ENCODE measurements at places on chromosomes 2 and 18.
A peak's percentile ranks its signal among the peaks of the same experiment; 100 is the strongest.

GRCh38 chr2:41989501-41990180 lies 58.2 kb upstream of the PKDCC start:
- DNase-seq, result no peak

DNA sequence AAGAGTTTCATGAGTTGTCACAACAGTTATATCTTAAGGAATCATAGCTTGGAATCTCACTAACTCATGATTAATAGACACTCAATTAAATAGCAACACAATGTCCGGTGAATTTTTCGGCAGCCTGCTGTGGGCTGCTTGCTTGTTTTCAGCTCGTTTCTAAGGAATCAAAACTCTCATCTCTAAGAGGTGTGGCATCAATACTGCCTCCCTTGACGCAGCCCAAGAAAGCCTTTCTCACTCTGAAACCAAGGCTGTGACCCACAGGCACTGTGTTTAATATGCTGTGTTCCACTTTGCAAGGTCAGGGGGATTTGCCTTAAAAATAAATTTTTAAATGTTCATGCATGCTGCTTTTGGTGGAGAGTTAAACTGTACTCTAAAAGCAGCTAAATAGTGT lies 5.4 kb downstream of the DCC start:
- no peak for DNase-seq

DNA sequence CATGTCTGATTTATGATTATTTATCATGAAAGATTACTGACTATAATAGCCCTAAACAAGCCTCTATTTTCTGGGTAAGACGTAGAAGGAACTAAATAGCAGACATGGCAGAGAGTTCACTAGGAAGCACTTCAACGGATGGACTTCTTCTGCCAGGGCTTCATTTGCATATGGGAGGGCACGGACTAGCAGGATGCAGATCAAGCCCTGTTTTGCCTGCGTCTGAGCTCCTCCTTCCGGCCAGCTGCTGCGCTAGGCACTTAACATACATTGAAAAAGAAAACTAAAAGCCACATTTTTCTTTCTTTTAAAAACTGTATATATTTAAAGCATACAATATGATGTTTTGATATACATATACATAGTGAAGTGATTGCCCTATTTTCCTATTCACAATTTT lies 340.0 kb upstream of the MEX3C start:
- DNase-seq, result peak; percentile 1

GRCh38 chr2:38486213-38487026 lies 109.3 kb upstream of the ATL2 start:
- DNase-seq, result peak; percentile 43

- DNase-seq, result no peak
Measured at GRCh38 chr2:201006704-201007103, 43.2 kb upstream of the ORC2 start.

DNA sequence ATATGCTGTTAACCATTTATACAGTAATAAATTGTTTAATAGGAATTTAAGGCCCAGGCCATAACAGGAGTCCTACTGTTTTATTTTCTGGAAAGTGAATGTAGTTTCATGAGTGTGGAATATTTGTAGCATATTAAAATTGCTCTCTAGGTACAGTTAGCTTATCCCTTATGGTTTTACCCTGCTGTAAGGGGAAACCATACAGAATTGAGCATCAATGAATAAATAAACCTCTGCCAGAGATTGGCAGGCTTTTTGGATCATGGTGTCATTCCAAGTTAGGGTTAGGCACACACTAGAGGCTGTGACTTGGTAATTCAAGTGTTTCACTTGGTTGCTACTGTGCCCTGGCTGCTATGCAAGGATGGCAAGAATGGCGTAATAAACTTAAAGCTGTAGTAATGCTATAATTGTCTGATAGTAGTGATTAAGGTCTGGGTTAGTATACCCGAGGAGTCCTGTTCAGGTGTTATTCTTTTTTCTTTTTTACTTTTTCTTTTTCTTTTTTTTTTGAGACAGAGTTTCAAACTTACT lies 30.4 kb downstream of the BMPR2 start:
- no peak for DNase-seq

DNA sequence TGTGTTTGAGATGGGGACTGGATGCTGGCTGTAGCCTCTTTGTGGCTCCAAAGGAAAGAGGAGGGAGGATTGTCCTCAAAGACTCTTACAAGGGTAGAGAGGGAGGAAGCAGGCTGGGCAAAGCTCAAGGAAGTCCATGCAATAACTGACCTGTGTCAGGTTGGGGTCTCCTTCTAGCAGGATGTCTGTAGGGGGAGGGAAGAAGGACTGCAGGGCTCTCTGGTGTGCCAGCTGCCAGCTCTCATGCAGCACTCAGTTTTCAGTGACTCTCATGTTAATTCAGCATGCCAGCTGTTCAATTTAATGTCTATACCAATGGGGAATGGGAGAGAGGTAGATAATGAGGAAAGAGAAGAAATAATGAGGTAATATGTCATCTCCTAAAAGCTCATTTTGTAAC lies 85.3 kb upstream of the RANBP2 start:
- no peak for DNase-seq

GRCh38 chr2:205613970-205614559 lies 68.2 kb upstream of the NRP2 start:
- DNase-seq, result no peak

DNA sequence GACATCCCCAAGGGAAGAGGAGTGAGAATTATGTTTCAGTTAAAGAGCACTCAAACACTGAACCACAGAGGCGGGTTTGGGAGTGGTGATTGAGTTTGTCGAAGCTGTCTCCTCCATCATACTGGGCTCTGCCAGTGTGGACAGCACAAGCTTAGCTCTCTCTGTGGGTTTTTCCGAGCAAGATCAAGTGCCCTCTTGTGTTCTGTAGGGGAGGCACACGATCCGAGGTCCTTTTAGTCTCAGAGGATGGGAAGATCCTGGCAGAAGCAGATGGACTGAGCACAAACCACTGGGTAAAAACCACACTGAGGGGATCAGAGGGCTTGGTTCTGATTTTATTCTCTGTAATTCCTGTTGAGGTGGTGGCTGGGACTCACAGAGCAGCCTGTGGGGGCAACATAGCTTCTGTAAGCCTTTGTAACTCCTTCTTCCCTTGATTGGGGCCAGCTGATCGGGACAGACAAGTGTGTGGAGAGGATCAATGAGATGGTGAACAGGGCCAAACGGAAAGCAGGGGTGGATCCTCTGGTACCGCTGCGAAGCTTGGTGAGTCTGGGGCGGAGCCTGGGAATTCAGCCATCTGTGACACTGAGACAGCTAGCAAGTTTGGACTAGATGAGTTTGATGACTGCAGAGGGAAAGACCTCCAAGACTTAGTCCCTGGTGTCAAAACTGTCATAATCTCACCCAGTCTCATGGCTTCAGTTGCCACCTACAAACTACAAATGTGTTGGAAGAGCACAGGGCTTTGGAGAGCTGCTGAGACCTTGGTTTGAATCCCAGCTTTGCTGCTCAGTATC lies 2.0 kb downstream of the NAGK start:
- no peak for DNase-seq

DNA sequence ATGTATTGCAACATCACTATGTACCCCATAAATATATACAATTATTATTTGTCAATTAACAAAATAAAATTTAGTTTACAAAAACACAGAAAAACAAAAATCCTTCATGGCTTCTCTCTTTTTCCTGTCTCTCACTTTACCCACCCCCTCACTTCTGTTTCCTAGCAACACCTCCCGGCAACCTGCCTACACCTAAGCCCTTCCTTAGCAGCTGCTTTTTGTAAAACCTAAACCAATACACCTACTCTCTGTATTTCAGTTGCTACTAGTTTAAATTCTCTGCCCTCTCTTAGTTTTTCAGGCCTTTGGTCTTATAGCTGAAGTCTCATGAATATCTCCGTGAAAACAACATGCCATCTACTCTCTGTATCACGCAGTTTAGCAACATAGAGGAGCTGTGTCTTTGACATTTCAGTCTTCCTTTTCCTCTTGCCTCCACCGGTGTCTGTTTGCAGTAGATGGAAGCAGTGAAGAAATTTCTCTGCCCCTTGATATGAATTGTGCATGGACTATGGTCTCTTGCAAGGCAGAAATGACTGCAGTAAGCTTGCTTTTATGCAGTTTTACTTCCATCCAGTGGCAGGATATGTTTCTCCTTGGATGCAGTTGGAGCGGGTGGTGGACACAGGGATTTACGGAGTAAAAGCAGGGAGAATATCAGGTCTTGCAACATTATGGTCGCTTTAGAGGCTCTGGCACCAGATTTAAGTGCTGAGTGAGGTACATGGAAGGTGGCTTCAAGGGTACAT lies 42.0 kb upstream of the ZDBF2 start:
- DNase-seq, result no peak

GRCh38 chr2:234850818-234851217 lies 101.0 kb upstream of the SH3BP4 start:
- no peak for DNase-seq

DNA sequence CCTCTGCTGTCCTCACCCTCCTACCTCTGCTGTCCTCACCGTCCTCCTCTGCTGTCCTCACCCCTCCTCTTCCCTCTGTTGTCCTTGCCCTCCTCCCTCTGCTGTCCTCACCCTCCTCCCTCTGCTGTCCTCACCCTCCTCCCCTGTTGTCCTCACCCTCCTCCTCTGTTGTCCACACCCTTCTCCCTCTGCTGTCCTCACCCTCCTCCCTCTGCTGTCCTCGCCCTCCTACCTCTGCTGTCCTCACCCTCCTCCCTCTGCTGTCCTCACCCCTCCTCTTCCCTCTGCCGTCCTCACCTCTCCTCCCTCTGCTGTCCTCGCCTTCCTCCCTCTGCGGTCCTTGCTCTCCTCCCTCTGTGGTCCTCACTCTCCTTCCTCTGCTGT lies 11.8 kb downstream of the GAD1 start:
- DNase-seq, result no peak

- DNase-seq, result no peak
Measured at GRCh38 chr2:45258311-45258710, 249.1 kb upstream of the SIX2 start.

GRCh38 chr18:30175061-30175574 lies 867.4 kb downstream of the DSC3 start:
- no peak for DNase-seq

DNA sequence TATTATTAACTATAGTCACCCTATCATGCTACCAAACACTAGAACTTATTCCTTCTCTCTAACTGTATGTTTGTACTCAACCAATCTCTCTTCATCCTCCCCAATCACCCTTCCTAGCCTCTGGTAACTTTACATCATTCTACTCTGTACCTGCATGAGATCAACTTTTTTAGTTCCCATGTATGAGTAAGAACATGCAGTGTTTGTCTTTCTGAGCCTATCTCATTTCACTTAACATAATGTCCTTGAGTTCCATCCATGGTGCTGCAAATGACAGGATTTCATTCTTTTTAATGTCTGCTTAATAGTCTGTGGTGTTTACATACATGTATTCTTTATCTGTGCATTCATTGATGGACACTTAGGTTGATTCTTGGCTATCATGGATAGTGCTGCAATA lies 108.9 kb upstream of the RFX8 start:
- no peak for DNase-seq

DNA sequence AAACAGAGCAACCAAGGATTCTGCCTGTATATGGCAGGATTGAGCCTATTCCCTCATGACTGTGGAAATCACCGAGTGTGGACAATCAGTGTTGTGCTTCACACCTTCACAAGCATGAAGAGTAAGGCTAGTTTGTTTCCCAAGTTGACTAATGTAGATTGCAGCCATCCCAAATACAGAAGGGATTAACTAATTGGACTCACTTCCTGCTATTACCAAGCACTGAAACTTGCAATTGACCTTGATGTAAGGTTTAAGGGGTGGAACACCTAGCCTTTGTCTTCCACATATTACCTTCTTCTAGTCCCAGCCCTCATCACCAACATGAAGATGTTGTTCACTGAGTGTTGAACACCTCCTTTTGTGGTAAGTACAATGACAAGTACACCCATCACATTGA lies 120.9 kb upstream of the RND3 start:
- no peak for DNase-seq

- no peak for DNase-seq
Measured at GRCh38 chr18:36255072-36255698, 42.3 kb upstream of the FHOD3 start.

DNA sequence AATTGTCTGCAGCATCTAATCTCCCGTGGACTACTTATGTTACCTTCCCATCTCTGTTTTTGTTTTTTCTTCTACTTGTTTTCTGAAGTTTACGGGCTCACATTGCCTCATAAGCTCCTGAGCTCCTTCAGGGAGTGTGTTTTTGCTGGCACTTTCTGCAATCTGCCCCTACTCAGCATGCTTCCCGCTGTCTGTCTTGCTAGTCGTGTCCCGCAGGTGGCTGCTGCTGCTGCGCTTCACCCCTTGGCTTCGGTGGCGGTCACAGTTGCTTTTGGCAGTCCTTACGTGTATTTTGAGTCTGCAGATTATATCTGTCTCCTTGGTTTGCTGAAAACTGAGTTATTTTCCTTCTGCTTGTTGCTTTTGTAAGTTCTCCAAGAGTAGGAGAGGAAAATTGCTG lies 37.3 kb downstream of the FER1L5 start:
- no peak for DNase-seq

DNA sequence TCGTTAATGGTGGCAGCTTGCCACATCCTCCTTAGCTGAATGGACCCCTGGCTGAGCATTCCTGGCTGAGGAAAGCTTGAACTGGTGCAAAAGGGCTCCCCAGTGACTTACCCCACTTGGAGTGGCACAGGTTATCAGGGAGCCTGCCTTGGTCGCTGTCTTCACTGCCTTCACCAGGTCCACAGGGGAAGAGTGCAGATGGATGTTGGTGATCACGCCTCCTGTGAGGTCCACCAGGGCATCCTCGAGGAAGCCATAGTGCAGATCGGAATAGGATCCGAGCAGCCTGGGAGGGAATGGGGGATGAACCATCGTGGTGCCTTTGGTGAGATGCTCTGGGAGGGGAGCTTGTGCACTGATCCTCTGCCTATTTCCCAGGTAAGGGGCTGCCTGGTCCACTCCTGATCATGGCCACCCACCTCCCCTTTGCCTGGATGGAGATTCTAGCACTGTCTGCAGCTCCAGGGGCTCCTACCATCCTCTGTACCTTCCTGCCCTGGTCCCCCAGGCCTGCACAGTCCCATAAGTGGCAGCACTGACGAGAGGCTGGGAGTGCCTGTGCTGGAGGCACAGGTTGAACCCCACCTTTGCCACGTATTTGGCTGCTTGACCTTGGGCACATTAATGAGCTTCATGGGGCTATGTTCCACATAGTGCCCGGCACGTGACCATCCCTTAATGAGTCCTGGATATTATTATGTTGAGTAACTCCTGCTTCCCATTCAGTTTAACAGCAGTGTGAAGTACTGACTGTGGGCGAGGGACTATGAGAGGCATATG lies 43.0 kb downstream of the CAPN13 start:
- no peak for DNase-seq

- no peak for DNase-seq
Measured at GRCh38 chr2:192208848-192209247, 14.1 kb upstream of the TMEFF2 start.

DNA sequence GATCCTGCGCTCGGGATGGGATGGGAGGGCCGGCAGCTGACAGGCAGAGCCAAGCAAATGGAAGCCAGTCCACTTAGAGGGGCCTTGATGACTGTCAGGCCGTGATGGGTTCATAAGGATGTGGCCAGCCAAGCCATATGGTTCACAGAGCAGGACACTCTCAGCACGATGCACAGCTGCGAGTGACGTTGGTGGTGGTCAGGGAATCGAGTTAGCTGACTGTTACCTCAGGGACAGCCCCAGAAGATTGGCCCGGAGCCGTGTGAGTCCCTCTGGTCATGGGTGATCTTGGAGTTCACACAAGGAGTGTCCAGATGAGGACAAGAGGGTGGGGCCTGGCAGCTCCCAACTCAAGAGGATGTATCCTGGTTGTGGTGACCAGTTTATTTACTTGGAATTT lies 70.2 kb downstream of the TPGS2 start:
- DNase-seq, result no peak

Data from K562 (cell line).